ENCODE measurements at places on chromosomes 3 and 15.

DNA sequence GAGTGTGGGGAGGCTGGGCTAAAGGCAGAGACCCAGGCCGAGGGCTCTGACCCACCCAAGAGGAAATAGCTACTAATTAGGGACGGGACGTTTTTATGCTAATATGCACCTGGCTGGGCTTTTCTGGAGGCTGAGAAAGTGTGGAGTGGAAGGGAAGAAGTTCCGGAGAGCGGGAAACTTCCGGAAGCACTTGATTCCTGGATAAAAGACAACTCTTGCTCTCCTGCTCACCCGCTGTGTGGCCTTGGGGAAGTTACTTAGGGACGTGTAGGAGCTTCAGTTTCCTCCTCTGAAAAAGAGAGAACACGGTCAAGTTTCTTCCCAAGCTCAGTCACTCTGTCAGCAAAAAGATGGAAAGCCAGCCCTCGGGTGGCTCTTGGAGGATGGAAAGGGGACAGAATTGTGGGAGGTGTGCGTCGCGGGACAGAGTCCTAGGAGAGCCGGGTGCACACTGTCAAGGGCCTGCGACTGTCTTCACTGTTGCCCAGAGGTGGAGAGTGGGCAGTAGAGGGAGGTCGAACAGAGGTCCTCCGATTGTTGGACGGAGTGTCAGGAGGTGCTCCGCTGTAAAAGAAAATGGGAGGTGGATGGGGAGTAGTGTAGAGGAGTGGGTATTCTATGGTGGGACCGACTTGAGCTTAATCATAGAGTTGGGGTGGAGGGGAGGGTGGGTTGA is 43.2 kb downstream of the EPHB3 start:
- no peak for DNase-seq

DNA sequence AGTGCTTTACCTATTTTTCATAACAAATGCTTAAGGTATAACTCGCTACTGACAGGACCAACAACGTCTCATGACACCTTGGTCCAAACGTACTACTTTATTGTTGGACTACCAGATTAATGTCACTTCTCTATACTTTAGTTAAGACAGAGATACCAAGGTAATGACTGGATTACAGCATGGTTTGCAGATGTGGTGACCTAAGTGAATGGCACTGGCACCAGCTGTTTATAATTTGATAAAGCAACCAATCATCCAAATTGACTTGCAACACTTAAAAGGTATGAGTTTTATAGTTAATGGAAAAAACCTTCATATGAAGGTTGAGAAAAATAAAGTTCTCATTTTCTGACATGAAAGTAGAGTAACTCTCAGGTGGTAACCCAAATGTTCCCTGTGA is 209.0 kb downstream of the NEK10 start:
- DNase-seq = no peak

- no peak for DNase-seq
Observed at GRCh38 chr3:129927072-129927471, 33.6 kb upstream of the TMCC1 start.

- DNase-seq = no peak
Observed at GRCh38 chr3:169454823-169455222, 208.7 kb downstream of the MECOM start.

- DNase-seq = no peak
Observed at GRCh38 chr15:81292523-81293001, 31.4 kb downstream of the STARD5 start.
